Dermis microvascular lymphatic vessel endothelial cell (primary cell): ENCODE measurements at places on chromosomes 1 and 21. TPM values are rescaled to one million over a fixed set of nuclear protein-coding genes. Genes with fewer than 3 reads are reported as not detected.

The ACKR1 gene
- total RNA-seq: under 0.01 TPM in 1 of 2 replicates, not detected in the other

The FAM131C gene
- total RNA-seq: 0.13 TPM in 1 of 2 replicates, not detected in the other

The G0S2 gene
- total RNA-seq: 0.25 and 1.2 TPM in 2 replicates

The NHLH1 gene
- under 0.01 TPM in 1 of 2 replicates, not detected in the other for total RNA-seq

- no peak for DNase-seq
These were observed 94.1 kb downstream of the COL24A1 start for GRCh38 chr1:86062453-86062852.

DNA sequence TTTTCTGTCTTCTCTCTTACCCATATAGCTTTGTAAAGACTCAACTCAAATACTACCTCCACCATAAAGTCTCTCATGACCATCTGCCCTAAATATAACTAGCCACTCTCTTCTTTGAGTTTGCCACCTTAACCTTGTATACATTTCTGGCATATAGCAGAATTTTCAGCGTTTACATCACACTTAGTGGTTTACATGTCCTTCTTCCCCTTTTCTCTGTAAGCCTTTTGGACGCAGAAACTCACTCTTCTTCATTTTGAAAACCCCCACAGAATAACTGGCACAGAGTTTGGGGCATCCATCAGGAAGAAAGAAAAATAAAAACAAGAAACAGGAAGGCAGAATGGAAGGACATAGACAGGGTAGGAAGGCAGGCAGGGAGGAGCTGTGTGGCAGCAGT is 131.8 kb upstream of the DUSP10 start:
- no peak for DNase-seq

DNA sequence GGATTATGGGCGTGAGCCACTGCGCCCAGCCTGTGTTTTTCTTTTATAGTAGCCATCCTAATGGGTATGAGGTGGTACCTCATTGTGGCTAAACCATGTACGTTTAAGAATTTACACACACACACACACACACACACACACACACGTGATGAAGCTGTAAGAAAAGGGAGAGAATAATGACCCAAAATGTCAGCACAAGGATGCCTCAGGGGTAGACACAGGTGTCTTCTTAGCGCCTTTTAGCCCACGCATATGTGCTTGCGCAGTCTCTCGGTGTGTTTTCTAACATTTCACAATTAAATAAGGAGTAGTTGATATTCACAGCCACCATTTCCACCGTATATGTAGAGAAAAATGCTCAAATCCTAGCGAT is 782 bp upstream of the PFKL start:
- no peak for DNase-seq

GRCh38 chr1:172449585-172450523 is 6.0 kb upstream of the PIGC start:
- DNase-seq: no peak

DNA sequence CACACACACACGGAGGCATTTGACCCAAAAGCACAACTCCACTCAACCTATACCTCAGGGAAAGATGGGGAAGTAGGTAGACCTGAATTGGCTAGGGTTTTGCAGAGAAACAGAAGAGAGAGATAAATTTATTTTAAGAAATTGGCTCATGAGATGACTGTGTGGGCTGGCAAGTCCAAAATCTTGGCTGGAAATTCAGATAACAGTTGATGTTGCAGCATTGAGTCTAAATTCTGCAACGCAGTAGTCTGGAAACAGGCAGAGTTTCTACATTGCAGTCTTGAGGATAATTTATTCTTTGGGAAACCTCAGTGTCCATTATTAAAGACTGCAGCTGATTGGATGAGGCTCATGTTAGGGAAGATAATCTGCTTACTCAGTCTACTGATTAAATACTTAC is 4.3 kb upstream of the LCE2B start:
- DNase-seq: no peak
